H54 (cell line): ENCODE measurements at places on chromosomes 1 and 21.
A peak's percentile ranks its signal among the peaks of the same experiment; 100 is the strongest.

DNA sequence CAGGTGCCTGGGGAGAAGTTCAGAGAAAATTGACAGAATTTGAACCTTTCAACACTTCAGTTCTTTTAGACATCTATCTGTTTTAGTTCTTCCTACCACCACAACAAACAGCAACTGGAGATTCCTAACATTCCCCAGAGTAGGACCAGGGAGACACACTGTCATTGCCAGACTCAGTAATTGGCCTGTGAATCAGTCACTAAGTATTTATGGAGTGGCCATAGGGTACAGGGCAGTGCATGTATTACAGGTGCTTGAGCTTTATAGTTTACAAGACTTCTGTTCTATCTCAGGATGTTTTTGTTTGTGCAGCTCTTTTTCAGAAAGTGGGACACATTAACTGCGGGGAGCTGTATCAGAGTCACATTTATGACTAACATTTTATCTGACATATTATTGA, 1.7 kb downstream of the CDC14A start:
- DNase-seq, result peak; percentile 47

DNA sequence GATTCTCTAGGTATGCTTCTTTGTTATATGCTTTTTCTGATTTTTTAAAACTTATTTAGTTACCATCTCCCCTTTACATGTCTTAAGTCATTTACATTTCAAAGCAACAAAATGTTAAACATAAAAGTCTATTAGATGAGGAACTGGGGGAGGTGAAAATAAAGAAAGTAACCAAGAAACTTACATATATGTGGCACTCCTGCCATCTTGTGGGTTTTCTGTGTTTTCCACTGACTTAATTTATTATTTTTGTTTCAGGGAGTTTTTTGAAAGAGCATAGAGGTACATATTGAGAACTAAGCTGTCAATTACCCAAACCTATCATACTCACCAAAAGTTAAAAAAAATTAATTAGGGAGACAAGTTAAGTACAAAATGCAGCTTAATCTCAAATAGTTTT, 1531.1 kb downstream of the MRPL39 start:
- DNase-seq, result no peak

- peak; percentile 14 for DNase-seq
Measured at GRCh38 chr1:218656301-218657037, 311.3 kb downstream of the TGFB2 start.

DNA sequence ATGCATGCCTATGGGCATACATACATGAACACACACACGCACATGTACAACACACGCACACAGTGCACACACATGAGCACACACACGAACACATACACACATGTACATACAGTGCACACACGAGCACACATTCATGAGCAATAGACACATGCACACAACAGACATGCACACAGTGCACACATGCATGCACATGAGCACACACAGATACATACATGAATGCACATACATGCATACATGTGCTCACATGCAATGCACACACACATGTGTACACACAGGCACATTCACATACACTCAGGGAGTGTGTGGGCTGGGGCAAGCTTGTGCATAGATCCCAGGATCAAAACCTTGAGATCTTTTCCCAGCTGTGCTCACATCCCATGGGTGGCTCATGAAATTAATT, 18.9 kb downstream of the CRYAA start:
- no peak for DNase-seq

- DNase-seq, result no peak
Measured at GRCh38 chr1:113859478-113860175, 11.9 kb downstream of the PTPN22 start.

DNA sequence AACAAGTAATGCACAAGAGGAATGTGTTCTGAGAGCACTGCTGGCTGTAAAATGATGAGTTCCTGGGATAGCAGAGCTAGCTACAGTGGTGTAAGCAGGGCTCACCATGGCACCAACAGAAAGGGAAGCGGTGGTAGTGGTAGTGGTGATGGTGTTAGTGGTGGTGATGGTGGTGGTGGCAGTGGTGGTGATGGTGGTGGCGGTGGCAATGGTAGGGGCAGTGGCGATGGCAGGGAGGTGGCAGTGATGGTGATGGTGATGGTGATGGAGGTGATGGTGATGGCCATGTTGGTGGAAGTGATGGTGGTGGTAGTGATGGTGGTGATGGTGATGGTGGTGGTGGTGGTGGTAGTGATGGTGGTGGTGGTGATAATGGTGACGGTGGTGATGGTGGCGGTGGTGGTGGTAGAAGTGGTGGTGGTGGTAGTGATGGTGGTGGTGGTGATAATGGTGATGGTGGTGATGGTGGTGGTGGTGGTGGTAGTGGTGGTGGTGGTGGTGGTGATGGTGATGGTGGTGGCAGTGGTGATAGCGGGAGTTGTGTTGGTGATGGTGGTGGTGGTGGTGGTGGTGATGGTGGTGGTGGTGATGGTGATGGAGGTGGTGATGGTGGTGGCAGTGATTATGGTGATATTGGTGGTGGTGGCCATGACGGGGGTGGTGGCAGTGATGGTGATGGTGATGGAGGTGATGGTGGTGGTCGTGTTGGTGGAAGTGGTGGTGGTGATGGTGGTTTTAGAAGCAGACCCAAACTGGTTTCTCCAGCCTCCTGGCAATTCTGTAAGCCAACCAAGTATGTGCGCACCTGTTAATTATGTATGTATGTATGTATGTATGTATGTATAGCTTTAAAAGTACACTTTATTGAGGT, 254.1 kb downstream of the TRABD2B start:
- no peak for DNase-seq

- no peak for DNase-seq
Measured at GRCh38 chr1:15953294-15953771, 22.6 kb downstream of the ZBTB17 start.
